M059J (cell line): ENCODE measurements at places on chromosomes 12 and 14. TPM values are rescaled to one million over a fixed set of nuclear protein-coding genes. Genes with fewer than 3 reads are reported as not detected.

GRCh38 chr14:82398256-82398655 lies 864.6 kb upstream of the SEL1L start:
- no peak for DNase-seq

- DNase-seq: peak; percentile 7
Observed at GRCh38 chr14:26863736-26864135, 265.9 kb upstream of the NOVA1 start.

DNA sequence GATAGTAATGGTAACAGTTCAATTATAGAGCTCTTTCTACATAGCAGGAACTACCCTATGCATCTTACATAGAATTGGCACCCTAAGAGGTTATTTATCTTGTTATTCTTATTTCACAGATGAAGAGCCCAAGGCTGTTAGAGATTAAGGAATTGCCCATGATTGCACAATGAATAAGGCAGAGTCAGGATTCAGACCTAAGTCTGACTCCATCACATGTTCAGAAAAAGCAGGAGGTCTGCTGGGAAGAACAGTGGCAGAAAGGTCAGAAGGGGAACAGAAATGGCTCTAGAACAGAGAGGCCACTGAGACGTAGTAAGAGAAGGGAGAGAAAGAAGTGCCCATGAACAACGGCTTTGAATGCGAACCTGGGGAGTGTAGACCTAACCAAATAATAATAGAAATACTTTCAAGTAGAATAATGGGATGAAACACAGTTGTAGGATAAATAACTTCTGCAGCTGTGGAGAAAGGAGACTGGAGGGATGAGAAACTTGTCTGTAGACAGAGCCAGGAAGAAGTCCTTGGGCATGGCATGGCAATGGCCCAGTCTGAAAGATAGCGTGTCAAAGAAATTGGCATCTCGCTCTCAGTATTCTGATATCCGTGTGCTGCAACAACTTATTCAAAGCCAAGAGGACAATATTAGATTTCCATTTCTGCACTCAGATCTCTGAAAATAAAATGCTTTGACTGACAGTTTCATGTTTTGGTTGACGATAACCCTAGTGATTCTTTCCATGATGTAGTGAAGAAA lies 17.6 kb downstream of the MYBPC1 start:
- DNase-seq: no peak

NR1H4 gene
- total RNA-seq: 0.10 and 0.20 TPM in 2 replicates

KRT74 gene
- not detected in 2 replicates for total RNA-seq

GRCh38 chr12:62263966-62264365 lies 3.8 kb downstream of the USP15 start:
- DNase-seq: no peak

NRIP2 gene
- not detected in 2 replicates for total RNA-seq

DNA sequence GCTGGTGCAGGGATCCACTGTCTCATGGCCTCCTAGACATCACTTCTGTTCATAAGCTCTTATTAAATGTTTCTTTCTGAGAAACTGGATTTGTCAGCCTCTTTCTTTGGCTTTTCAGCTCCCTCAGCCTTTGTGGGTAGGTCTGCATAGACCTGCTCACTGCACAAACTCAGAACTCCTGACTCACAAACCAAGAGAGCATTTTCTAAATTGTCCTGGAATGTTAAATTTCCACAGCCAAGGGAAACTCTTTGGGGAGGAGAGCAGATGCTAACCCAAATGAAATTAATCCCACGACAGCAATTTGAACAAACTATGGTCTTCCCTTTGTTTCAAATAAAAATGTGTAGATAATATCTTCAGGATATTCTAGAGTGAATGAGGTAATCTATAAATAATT lies 19.5 kb upstream of the CERS5 start:
- peak; percentile 79 for DNase-seq

- peak; percentile 99 for DNase-seq
Observed at GRCh38 chr12:64181430-64182291, 40.4 kb downstream of the KICS2 start.

DNA sequence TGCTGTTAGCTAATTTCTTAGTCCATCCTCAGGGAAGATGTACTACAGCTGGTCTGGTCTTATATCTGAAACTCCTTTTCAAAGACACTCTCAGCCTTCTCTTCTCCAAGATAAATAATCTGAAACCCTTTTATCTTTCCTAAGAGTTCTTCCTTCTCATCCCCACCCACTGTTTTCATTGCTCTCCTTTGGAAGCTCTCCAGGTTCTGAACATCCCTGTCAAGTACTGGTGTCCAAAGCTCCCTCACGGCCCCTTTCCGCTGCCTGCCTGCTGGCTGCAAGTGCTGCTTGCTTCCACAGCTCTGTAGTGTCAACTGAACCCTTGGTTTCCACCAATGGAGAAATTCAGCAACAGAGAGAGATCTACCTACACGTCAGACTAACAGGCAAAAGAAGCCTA lies 6.6 kb upstream of the SLC6A13 start:
- DNase-seq: no peak

DNA sequence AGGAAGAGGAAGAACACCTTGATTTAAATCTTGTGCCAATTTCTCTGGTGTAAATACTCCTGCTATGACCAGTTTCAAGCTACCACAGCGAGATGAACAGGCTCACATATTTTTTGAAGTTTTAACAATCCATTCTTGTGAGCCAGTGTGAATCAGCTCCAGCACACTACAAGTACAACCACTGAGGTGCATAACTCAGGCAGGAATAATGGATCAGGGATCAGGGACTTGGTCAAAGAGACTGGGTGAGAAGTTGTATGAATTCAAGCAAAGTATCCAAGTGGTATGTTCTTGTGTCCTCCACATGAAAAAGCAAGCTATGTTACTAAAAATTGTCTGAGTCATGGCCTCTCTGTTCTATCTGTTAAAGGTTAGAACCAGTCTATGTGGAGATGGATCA lies 35.2 kb upstream of the KITLG start:
- DNase-seq: no peak

DNA sequence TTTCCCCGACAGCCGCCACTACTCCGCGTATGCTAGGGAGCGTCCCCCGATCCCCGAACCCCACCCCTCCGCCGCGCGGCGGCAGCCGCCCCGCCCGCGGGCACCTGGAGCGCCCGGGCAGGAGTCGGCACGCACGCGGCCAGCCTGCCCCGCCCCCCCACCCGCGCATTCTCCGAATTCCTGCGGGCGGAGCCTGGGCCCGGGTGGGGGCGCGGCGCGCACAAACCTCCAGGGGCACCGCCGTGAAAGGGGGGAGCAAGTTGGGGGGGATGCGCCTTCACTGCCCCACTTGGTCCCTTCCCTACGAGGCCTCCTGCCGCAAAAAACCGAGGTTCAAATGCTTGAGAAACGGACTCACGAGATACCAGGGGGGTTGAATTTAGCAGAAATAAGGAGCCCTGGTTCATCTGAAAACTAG lies 1.7 kb downstream of the AJUBA start:
- DNase-seq: peak; percentile 64

GRCh38 chr12:76637807-76638206 lies 78.2 kb upstream of the OSBPL8 start:
- peak; percentile 75 for DNase-seq

GRCh38 chr14:52307905-52308304 lies 6.2 kb upstream of the PTGER2 start:
- peak; percentile 33 for DNase-seq

- no peak for DNase-seq
Observed at GRCh38 chr14:88870777-88871176, 46.3 kb downstream of the TTC8 start.

GRCh38 chr12:109815757-109816617 lies 17.2 kb downstream of the TRPV4 start:
- no peak for DNase-seq

DNA sequence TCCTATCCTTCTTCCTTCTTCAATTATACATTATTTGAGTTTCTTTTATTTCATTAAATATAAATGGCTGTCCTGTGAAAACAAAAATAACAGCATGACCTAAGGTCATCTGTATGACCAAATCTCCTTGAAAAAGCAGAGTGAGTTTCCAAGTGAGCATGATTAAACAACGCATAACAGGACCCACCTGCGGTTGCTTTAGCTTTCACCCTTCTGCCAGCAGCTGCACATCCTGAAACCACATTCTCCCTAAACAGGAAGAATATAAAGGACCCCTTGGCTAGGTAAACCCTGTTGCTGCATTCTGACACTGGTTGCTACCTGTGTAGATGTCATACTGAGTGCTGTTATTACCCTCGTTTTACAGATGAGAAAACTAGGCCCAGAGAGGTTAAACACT lies 42.8 kb upstream of the CPM start:
- DNase-seq: no peak

- DNase-seq: no peak
Observed at GRCh38 chr12:72523754-72524153, 251.6 kb downstream of the TRHDE start.

DNA sequence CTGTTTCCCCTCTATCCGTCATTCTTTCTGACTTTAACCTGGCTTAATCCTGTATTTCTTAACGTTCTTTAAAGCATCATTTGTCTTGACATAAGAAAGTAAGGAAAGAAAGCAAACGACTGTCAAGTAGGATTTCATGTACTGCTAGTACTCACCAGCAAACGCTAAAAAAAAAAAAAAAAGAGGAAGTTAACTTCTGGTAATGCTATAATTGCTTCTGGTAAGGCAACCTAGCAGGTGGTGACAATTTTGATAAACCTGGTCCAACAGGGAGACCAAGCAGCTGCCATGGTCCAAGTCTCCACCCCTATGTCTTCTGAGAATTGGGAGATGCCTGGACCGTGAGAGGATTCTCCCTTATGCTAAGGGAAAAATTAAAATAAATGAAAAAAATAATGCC lies 306.6 kb downstream of the DAD1 start:
- DNase-seq: no peak

- DNase-seq: no peak
Observed at GRCh38 chr12:106910202-106910601, 45.5 kb upstream of the TMEM263 start.
